ENCODE measurements at places on chromosomes 6 and 20.

DNA sequence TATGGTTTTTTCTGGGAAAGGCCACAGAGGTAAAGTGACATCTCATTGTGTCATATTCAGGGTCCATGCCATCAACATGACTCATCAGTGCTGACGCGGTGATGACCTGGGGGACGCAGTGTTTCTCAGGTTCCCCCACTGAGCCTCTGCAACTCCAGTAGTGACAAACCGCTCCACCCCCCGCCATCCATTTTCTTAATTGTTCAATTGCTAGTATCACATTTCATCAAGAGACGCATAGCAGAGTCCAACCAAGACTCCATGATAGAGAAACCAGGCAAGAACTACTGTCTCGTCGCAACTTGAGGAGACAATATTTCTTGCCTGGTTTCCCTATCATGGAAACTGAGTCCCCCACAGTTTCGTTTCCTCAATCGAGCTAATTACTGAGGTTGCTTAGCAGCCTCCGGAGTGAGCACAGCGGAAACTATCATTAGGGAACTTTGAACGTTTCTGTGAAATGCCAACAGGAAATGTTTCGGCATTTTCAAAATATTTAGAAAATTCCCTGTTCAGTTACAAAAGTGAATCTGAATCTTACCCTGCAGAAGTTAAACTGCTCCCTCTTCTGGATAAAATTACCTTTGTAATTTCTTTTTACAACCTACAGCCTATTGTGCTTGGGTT is 12.2 kb upstream of the SERPINB1 start:
- no peak for DNase-seq

GRCh38 chr20:57783956-57784837 is 74.4 kb upstream of the PMEPA1 start:
- no peak for DNase-seq

GRCh38 chr6:28597217-28597835 is 71.6 kb downstream of the GPX5 start:
- peak; percentile 84 for DNase-seq

GRCh38 chr6:128365520-128366160 is 154.8 kb downstream of the PTPRK start:
- no peak for DNase-seq

- DNase-seq, result no peak
These were observed 144.1 kb downstream of the QRSL1 start for GRCh38 chr6:106773522-106773921.

DNA sequence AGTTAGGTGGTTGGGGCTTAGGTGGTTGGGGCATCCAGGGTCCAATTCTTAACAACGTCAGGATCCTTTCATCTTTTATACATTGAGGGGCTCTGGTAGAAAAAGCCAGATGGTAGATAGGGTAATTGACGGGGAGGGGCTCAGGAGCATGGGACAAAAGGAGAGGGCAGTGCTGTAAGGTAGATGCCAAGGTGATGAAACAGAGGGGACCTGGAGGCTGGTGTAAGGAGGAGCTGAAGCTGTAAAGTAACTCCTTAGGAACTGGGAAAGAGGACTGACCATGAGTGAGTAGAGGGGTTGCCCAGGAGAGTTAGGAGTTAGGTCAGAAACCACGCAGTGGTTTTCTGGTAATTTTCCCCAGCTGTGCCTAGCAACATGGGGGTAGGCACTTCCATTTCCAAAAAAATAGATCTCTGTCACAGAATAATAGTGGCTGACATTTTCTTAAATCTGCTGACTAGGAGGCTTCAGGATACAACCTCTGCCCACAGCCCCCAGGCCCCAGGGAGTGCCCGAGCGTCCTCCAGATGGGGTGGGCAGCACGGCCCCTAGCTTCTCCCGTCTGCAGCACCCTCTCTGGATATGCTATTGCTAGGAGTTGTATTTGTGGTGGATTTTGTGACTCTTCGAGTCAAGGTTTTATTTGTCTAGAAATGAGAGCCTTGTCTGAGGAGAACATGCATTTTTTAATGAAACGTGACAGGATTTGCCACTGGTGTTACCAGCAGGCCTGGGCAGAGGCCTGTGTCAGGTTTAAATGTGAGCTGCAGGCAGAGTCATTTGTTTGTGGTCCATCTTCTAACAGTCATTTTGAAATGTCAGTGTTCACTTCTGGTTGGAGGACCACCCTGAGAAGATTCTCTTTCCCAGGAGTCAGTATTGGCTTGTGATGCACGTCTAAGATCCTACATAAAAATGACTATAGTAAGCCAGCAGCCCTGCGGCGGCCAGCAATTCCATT is 44.6 kb downstream of the TULP4 start:
- DNase-seq, result no peak

GRCh38 chr6:128516514-128516898 is 3.9 kb downstream of the PTPRK start:
- no peak for DNase-seq

DNA sequence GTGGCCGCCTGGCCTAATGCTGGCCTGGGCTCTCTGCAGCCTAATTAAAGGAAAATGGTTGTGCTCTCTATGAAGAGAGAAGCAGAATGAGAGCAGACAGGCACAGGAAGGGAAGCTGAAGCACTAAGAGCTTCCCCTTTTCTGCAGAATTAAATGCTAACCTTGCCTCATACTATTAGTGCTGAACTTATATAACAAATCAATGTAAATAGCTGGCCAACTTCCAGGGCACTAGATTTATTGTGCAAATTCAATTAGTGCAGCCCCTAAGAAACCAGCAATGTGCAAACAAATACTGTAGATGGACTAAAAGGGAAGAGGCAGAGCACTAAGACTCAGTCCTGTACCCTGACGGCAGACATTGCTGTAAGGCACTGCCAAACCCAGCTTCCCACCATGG is 36.1 kb upstream of the INSM1 start:
- no peak for DNase-seq

DNA sequence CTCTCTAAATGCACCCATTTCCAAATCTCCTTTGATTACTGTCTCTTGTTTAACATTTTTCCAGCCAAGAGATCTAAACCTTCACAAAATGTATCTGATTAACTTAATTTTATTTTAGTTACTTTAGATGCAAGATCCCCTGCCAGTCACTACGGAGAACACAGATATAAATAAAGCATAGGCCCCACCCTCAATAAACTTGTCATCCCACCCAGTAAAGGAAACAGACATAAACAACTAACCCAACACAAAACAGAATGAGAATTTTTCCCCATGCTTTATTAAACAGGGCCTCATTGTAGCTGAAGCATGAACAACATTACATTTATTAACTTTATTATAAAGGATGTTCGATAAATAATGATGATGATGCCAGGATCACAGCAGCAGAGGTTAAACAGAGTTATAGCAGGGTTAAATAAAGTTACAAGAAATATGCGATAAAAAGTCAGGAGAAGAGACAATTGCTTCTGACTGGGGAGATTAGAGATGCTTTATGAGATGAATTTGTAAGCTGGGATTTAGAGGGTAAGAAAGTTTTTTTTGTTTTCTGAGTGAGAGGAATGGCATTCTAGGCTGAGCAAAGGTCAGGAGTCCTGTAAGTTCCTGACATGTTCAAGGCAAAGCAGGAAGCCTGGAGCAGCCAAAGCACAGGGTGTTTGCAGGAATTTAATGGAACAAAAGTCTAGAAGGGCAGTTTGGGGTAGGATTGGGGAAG is 41.1 kb downstream of the TFAP2A start:
- DNase-seq, result no peak

DNA sequence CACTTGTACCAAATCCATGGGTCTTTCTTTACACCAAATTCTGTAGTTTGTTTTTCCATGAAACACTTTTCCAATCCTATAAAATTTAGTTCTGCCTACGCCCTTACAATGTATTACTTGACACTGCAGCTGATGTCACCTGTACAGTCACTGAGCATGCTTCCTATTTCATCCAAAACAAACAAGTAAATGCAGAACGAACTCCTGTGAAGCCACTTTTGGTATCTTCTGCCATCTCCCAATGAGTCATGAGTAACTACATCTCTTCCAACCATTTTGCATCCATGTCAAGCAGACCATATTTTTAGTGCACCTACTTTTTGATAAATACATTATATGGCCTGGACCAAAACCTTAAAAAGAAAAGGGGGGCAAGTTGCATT is 42.4 kb downstream of the HDDC2 start:
- no peak for DNase-seq

GRCh38 chr6:11315743-11316437 is 83.4 kb upstream of the NEDD9 start:
- DNase-seq, result no peak

DNA sequence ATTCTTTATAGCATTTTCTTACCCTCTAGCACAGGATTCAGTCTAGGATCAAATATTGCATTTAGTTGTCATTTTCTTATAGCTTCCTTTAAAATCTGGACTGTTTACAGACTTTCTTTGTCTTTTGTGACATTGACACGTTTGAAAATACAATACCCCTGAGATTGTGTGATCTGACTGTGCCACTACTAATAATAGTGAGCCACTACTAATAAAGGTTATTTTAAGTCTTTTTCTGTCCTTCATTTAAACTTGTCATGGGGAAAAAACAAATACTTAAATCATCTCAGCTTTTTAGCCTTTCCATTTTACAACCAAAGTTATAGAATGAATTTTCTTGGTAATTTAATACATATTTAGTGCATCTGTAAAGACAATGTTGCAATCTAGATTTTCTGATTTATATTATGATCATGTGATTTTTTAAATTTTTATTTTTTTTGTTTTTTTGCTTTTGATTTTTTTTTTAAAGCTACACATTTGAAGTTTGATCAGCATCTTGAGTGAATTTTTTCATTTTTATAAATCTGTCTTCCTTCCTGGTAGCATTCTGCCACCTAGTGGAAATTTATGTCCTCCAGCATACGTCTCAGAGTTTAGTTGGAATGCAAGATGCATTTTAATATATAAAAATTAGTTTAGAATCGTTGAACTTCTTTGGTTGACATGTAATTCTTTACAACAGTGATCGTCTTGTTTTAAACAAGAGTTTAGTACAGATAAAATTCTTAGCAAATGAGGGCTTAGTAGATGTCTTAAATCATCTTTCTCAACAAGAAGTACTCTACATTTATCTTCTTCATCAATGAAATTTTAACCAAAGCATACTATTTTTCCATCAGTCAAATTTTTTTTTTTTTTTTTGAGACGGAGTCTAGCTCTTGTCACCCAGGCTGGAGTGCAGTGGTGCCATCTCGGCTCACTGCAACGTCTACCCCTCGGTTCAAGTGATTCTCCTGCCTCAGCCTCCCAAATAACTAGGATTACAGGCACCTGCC is 119.4 kb downstream of the NCOA3 start:
- DNase-seq, result no peak
